KBM-7 (cell line): ENCODE measurements at places on chromosomes 2 and 18.
A peak's percentile ranks its signal among the peaks of the same experiment; 100 is the strongest.

GRCh38 chr2:68971591-68972231 is 2.7 kb upstream of the GKN1 start:
- no peak for DNase-seq

DNA sequence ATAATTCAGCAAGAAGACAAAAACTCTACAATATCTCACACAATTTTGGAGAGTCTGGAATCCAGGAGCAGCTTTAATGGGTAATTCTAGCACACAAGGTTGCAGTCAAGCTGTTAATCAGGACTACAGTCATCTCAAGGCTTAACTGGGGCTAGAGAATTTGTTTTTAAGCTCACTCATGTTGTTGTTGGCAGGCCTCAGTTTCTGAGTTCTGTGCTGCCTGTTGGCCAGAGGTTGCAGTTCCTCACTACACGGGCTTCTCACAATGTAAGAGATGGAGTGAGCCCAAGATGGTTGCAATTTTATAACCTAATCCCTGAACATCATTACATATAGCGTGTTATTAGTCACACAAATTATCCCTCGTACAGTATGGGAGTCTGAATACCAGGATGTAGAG is 50.6 kb upstream of the TMEFF2 start:
- DNase-seq: no peak

DNA sequence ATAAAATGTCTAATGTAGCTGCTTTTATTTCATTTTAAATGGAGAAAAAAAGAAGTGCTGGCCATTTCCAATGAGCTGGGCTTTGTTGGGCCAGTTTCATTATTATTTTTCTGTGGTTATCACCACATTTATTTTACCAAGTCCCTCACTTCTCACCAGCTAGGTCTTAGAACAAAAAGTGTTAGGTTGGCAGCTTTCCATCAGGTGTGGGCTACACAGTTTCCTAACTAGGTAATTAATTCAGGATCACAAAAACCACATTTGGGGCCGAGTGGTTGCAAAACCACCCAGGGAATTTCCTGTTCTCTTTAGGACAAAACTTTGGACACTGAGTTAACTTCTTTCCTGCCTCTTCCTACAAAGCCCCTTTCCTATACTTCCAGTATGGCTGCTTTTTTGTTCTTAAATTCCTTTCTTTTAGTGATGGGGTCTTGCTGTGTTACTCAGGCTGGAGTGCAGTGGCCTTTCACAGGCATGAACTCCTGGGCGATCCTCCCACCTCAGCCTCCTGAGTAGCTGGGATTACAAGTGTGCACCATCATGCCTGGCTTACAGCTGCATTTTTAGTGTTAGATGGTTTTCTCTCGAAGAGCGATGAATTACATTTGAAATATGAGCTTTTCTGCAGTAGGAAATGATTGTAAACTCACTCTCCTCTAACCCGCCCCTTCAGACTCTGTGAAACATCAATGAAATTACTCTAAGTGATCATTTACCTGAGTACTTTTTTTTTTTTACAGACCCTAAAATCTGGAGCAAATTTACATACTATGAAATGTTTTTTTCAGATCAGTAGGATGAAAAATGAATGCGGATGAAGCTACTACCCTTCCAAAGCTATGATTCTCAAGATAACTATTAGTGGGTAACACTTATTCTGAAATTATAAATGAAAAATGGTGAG is 2.6 kb upstream of the ZFP36L2 start:
- DNase-seq: peak; percentile 52

- peak; percentile 9 for DNase-seq
Observed at GRCh38 chr2:227939271-227940027, 68.0 kb downstream of the DAW1 start.

DNA sequence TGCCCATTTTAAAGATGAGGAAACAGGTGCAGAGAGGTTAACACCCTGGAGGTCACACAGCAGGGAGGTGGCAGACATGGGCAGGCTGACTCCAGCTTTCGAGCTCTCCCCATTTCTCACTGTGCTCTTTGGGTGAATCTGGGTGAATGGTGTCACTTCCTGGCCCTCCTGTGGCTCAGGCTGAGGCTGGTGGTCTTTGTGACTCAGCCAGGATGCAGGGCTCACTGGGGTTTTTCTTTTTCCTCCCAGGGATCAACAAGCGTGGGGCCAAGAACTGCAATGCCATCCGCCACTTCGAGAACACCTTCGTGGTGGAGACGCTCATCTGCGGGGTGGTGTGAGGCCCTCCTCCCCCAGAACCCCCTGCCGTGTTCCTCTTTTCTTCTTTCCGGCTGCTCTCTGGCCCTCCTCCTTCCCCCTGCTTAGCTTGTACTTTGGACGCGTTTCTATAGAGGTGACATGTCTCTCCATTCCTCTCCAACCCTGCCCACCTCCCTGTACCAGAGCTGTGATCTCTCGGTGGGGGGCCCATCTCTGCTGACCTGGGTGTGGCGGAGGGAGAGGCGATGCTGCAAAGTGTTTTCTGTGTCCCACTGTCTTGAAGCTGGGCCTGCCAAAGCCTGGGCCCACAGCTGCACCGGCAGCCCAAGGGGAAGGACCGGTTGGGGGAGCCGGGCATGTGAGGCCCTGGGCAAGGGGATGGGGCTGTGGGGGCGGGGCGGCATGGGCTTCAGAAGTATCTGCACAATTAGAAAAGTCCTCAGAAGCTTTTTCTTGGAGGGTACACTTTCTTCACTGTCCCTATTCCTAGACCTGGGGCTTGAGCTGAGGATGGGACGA is 13.2 kb downstream of the ITM2C start:
- DNase-seq: peak; percentile 99

DNA sequence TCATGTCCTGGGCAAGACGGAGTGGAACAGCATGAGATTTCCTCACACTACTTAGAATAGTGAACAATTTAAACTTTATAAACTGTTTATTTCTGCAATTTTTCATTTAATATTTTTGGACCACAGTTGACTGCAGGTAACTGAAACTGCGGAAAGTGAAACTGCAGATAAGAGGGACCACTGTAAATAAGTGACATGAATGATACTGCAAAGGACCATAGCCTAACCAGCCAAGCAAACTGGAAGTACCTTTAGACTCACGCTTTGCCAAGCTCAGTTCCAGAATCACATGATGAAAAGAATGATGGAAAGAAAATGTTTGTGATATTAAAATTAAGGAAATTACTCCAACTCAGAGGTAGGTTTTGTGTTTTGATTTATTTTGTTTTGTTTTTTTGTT is 94.6 kb upstream of the ITGA4 start:
- no peak for DNase-seq

DNA sequence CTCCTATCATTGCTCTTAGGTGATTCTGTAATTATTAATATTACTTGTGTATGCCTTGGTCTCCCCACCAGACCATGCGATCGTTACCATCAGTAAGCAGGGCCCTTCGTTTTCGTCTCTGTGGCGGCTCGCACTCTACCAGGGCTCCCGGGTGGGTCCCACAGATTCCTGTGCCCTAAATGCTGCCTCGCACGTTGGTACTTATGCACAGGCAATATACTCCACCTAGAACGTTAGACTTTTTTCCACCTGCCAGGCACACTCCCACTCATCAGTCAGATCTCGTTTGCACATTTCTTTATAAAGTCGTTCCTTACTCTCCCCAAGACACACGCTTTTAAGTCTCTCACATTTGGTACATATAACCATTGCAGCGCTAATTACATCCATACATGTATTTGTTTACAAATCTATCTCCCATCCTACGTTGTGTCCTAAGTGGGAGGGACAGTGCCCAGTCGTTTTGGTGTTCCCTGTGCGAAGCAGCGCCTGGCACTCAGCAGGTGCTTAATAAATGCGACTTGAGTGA is 901 bp downstream of the FEZ2 start:
- DNase-seq: no peak

DNA sequence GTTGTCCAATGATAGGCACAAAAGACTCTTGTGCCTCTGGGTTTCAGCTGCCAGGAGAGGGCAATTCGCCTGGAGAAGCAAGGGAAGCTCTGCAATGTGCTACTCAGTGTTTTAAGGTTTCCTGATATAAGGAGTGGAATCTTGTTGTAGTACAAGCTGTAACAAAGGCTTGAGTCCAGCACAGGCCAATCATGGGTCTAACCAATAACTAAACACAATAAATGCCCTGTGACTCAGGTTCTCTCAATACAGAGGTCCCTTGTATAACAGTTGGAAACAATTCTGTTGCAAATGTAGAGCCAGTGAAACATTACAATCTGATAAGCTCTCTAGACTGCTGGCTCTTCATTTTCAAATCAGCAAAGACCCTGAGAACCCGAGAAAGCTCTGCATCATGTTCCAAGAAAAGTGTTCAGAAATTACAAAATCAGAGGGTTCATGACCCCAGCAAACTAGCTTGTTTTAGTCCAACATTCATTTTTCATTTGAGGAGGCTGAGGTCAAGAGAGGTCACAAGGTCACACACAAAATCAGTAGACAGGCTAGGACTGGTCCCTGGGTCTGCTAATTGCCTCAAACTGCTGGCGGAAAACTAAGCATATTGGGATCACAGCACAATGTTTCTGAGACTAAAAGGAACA is 59.0 kb upstream of the DNMT3A start:
- no peak for DNase-seq

DNA sequence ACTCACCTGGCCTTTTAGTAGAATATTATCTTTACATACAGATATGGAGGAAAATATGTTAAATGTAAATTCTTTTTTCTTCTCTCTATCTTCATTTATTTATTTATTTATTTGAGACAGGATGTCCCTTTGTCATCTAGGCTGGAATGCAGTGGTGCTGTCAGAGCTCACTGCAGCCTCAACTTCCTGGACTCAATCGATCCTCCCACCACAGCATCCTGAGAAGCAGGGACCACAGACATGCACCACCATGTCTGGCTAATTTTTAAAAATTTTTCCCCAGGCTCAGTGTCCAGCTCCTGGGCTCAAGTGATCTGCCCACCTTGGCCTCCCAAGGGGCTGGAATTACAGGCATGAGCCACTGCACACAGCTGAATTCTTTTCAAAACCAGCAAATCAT is 20.3 kb downstream of the KYNU start:
- DNase-seq: no peak

- DNase-seq: no peak
Observed at GRCh38 chr2:195461010-195461409, 196.0 kb upstream of the SLC39A10 start.

GRCh38 chr2:85329181-85329651 is 1.4 kb upstream of the TGOLN2 start:
- DNase-seq: no peak

DNA sequence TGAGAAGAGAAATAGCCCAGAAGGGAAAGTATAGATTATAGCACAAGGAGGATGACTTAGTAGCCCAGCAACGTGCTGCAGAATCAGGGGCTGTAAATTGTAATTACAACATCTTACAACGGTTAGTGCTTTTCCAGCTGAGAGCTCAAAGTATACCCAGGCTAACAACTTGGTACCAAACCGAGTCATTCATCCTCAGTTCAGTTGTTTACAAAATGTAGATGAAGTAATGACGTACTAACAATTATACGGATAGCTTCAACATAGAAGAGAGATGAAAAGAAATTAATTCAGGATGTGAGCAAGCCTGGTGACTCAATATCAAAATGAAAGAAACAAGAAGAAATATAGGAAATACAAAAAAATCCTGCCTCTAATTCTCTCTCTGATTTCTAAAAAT is 99.2 kb downstream of the DYNAP start:
- no peak for DNase-seq

- DNase-seq: peak; percentile 54
Observed at GRCh38 chr2:210503001-210503623, 26.6 kb upstream of the LANCL1 start.

- no peak for DNase-seq
Observed at GRCh38 chr2:233247744-233248143, 3.7 kb upstream of the ATG16L1 start.

GRCh38 chr2:143399631-143400069 is 270.4 kb downstream of the ARHGAP15 start:
- DNase-seq: no peak

DNA sequence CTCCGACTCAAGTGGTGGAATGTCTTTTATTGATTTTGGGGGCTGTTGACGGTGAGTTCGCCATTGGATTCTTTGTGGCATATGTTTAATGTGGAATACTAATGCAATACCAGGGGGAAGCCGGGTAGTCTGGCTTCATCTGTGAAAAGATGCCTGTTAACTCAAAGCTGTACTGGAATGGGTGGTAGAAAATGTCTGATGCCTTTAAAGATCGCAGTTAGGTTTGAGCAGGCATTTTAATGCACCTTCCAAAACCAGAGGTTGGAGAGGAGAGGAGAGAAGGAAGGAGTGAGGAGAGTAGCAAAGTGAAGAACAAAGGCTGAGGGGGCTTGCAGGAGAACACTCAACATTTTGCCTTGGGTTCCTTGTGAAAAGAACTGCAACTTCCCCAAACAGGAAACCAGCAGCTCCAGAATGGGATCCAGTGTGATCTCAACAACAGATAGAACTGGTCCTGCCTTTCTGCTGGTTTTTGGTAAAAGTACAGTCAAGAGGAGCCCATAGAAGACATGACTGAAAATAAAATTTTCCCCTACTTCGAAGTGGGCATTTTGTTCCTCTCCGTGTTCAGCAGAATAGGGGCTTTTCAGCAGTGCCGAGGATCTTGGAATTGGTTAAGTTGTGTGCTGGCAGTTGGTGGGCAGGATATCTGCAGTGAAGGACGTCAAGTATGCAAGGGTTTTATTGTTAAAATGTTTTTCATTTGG is 1.5 kb downstream of the ZNF532 start:
- no peak for DNase-seq

- DNase-seq: no peak
Observed at GRCh38 chr2:183219888-183220287, 95.6 kb downstream of the NUP35 start.

GRCh38 chr18:62085756-62086155 is 101.1 kb downstream of the PIGN start:
- no peak for DNase-seq

GRCh38 chr2:136000502-136000901 is 15.1 kb upstream of the DARS1 start:
- no peak for DNase-seq

DNA sequence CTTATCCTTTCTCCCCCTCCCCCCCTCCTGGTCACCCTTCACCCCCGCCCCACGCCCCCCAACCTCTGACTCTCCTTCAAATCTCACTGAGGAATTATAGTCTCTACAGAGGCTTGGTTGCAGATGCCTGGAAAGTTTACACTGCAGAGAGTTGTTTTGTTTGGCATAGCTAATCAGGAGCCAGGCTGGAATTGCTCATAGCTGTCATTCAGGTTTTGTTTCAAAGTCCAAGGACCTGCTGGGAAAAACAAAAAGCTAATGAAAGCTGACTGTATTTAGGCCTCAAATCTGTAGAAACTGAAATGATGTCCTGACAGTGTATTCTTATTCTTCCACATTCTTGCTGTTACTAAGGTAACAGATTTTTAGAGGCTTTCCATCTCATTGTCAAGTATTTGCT is 22.6 kb downstream of the GREB1L start:
- no peak for DNase-seq

GRCh38 chr2:174605687-174606086 is 8.1 kb upstream of the WIPF1 start:
- peak; percentile 27 for DNase-seq

GRCh38 chr2:20015482-20016083 is 3.1 kb upstream of the MATN3 start:
- peak; percentile 65 for DNase-seq
